Muscle of arm (tissue), 14 donors: ENCODE measurements at places on chromosomes 4 and X. TPM values are rescaled to one million over a fixed set of nuclear protein-coding genes. Genes with fewer than 3 reads are reported as not detected.

PNMA5 gene
- polyA plus RNA-seq, result 0.04 TPM

DCTD gene
- polyA plus RNA-seq, result 67.0 TPM

IGFBP7 gene
- polyA plus RNA-seq, result 158 TPM

DNA sequence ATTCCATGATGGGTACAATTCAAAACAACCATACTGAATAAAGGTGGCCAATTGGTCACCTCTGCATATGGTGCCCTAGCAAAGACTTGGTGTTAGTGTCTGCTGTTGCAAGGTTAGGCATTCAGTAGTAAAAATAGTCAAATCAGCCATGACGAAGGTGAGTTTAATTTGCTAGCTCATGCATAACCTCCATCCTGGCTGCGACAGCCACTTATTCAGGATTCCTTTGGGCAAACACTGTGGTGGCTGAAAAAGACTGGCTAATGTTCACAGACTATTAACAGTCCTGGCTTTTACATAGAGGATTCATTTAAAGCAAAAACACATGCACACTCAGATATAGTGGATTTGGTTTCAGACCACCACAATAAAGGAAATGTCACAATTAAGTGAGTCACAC, 34.8 kb upstream of the MAP9 start:
- no peak for DNase-seq

DNA sequence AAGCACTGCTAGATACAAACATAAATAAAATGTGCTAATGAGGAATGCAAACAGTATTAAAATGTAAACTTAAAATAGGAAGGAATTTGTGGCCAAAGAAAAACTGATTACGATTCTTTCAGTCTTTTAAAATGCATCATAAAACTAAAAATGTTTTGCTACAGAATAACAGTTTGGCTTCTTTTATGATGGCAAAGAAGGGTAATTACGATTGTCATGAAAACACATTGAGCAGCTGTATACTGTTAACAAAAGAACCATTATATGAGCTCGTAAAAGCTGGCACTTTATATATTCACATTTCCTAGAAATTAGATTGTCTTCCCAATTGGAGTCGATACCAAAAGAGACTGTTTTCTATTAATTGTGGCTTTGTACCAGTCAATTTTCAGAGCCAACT, 290.4 kb downstream of the NR3C2 start:
- no peak for DNase-seq
